NCI-H1417 (cell line): ENCODE measurements at places on chromosomes 5 and 9.
A peak's percentile ranks its signal among the peaks of the same experiment; 100 is the strongest.

DNA sequence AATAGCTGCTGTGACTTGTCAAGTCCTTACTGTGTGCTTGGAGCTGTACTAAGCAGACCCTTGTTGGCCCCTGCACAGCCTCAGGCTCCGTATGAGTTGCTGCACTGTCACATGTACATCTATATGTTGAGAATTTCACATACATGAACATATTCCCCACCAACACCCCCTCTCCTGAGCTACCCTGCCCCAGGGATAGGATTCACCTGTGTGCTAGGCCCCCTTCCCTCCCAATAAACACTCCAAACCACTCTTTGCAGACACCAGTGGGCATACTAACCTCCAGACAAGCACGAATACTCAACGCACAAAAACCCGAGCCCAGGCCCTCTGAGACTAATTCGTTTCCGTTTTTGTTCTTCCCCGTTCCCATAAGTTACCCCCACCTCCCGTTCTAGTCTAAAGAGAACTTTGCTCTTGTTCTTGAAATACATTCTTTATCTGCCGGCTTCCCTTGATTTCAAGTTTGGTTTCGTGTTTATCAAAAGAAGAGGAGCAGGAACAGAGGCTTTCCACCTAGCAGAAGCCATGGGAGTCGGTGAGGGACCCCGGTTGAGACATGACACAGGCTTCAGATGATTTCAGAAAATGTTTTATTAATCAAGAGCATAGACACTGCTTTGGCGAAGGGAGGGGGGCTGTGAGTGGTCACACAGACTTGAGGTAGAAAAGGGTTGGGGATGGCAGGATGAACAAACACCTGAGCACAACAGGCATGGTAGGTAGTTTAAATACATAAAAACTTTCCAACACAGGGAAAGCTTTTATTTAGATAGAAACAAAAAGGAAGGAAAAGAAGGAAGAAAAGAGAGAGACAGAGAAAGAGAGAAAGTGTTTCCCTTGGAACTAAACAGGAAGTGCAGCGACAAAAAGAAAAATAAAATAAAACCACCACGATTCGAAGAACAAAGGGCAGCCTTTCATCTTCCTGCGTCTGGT lies 3.4 kb downstream of the HAND1 start:
- DNase-seq, result no peak

- DNase-seq, result no peak
These were observed 30.4 kb upstream of the DMRT1 start for GRCh38 chr9:811106-811531.

GRCh38 chr5:95159603-95160002 lies 125.3 kb downstream of the MCTP1 start:
- DNase-seq, result no peak

GRCh38 chr9:88792502-88792901 lies 198.8 kb upstream of the S1PR3 start:
- DNase-seq, result no peak

GRCh38 chr5:148486456-148486855 lies 102.7 kb downstream of the FBXO38 start:
- no peak for DNase-seq

DNA sequence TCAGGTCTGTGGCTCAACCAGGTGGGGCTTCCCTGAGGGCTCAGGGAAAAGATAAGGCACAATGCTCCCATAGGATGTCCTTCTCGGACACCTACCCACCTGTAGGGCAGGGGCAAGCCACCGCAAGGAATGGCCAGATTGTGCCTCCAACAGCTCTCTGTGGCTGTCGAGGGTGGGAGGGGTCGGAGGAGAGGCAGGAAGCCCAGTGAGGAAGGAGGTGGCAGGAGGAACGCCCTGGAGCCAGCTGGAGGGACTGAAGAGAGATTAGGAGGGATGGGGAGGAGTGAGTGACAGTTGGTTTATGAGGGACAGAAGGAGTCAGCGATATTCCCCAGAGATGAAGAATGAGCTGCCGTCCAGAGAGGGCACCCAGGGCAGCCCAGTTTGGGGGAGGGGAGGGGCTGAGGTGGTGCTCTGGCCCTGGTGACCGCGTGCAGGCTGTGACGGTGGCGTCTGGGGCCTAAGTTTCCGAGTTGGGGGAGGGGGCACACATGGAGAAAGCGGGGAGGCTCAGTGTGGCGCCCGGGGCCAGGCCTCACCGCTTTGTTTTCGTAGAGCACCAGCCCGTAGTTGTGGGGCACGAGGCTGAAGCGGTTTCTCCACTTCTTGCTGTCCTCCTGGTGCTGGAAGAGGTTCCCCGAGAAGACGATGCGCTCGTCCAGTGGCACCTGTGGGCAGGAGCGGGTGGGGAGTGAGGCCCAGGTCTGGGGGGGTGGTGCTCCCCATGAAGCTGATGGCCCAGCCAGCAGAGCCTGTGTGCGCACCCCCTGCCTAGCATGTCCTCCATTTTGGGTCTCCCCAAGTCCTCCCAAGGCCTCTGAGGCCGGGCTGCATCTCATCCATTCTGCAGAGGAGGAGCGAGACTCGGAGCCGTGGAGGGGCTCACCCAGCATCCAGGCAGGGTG lies 75.6 kb downstream of the LRSAM1 start:
- DNase-seq, result no peak

DNA sequence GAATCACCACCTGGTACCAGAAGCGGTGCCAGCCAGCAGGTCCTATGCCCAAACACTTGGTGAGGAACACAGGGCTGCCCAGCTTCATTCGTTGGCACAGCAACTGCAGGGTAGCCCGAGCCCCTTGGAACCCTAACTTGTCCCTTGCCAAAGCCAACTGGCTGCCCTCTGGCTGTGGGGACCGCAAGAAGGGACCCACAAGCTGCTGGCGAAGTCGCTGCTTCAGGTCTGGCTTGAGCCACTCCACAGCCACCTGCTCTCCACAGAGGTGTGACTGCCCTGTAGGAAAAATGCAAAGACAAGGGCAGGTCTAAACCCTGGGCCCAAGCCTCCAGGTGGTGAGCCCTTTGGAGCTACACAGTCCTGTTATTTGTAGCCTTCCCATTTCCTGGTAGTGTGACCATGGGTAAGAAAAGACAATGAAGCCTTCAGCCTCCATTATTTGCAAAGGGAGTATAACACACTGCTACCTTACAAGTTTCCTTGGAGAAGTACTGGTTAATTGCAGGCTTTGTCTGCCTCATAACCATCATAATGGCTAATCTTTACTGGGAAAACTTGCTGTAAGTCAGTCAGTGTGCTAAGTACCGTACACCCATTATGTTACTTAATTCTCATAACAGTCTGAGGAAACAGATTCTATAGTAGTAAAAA lies 1.8 kb downstream of the DND1 start:
- no peak for DNase-seq

GRCh38 chr9:97364769-97365490 lies 47.0 kb upstream of the TDRD7 start:
- no peak for DNase-seq

DNA sequence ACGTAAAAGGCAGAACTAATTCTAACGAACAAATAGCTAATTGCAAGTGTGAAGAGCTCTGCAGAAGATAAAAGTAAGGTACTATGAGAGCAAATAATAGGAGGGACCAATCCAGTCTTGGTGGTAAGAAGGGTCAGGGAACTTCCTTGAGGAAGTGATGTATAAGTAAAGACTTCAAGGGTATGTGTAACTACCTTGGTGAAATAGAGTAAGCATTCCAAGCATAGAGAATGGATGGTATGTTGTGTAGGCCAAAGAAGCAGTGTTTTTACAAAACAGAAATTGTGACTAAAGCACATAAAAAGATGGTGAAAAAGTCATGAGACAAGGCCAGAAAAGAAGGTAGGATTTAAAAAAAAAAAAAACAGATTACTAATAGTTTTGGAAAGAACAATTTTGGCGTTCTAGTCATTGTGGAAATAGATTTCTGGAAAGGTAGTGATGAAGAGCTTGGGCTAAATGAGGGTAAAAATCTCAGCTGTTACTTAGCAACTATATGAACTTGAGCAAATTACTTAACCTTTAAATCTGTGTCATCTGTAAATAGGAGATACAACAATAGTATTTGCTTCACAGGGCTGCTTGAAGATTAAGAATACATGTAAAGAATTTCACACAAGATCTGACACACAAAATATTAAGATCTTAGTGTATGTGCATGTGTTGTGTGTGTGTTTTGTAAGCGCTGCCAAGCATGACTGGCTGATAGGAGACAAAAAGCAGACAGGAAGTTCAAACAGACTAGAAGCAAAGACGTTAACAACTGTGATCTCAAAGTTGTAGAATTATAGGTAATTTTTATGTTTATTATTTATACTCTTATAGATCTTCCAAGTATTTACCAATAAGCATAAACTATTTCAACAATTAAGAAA lies 73.5 kb downstream of the NR6A1 start:
- no peak for DNase-seq

- DNase-seq, result no peak
These were observed 55.5 kb upstream of the TNFAIP8 start for GRCh38 chr5:119300311-119300670.

DNA sequence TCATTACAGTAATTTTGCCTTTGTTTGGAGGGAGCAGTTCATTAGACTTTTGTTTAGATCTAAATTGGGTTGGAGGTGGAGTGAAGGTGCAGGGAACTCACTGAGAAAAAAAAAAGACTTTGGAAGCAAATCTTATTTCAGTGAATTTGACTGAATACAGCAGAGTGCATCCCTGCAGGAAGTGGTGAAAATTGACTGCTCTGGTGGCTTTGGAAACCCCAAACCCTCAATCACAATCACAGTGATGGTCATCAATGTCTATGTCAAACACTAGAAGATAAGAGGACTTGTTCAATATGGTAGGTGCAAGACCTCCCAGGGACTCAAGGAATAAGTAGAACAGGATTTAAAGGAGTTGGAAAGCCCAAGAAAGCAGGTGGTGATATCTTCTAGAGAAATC lies 76.0 kb upstream of the RASA1 start:
- DNase-seq, result no peak

GRCh38 chr9:93051680-93052089 lies 6.8 kb upstream of the SUSD3 start:
- DNase-seq, result no peak

GRCh38 chr9:134141906-134142305 lies 6.0 kb downstream of the WDR5 start:
- no peak for DNase-seq

- peak; percentile 11 for DNase-seq
These were observed 76.3 kb downstream of the TMEM167A start for GRCh38 chr5:83000922-83001321.

DNA sequence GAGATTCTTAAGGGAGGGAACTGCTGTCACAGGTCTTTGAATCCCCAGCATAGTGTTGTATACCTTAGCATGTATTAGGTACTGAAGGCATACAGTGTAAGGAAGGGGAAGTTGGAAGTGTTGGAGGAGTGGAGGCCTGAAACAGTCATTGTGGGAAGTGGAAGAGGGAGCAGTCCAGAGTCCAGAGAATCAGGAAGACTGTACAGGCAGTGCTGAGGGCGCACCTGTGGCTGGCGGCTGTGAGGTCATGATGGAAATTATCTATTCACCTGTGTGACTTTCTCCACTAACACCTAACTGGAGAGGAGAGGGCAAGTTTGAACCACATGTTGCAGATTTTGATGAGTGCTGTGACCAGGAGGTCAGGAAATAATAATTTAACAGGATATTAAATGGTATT lies 119.7 kb upstream of the NIPBL start:
- no peak for DNase-seq
